ENCODE measurements at places on chromosomes 7 and 10. TPM values are rescaled to one million over a fixed set of nuclear protein-coding genes. Genes with fewer than 3 reads are reported as not detected.

The SUN1 gene
- 67.8 TPM for total RNA-seq

The LGI1 gene
- total RNA-seq, result not detected

The NPC1L1 gene
- total RNA-seq, result not detected

The CELF2 gene
- total RNA-seq, result 68.2 TPM

The GPR85 gene
- not detected for total RNA-seq

The MYPN gene
- not detected for total RNA-seq

The PTF1A gene
- total RNA-seq, result not detected

The PPP1R17 gene
- total RNA-seq, result not detected

The PDE1C gene
- total RNA-seq, result not detected

The CTAGE4 gene
- total RNA-seq, result 2.2 TPM

The FEZF1 gene
- total RNA-seq, result not detected

The TUBAL3 gene
- not detected for total RNA-seq

The LRMDA gene
- total RNA-seq, result not detected

The TRIL gene
- total RNA-seq, result not detected

The BBIP1 gene
- 42.6 TPM for total RNA-seq

The ARHGAP21 gene
- total RNA-seq, result 14.6 TPM

The CNPY1 gene
- total RNA-seq, result not detected

The MEIG1 gene
- total RNA-seq, result 0.93 TPM

The NKX2-3 gene
- not detected for total RNA-seq

The TET1 gene
- 0.57 TPM for total RNA-seq

The SPDYE17 gene
- not detected for total RNA-seq

The SKIDA1 gene
- total RNA-seq, result not detected

The BNIP3 gene
- total RNA-seq, result 55.5 TPM

The PRKRIP1 gene
- 18.5 TPM for total RNA-seq

The MYL10 gene
- total RNA-seq, result not detected

The HSPA12A gene
- total RNA-seq, result not detected

The CLCN1 gene
- not detected for total RNA-seq

The OR2A1 gene
- not detected for total RNA-seq
